ENCODE measurements at places on chromosomes 2 and 18.

DNA sequence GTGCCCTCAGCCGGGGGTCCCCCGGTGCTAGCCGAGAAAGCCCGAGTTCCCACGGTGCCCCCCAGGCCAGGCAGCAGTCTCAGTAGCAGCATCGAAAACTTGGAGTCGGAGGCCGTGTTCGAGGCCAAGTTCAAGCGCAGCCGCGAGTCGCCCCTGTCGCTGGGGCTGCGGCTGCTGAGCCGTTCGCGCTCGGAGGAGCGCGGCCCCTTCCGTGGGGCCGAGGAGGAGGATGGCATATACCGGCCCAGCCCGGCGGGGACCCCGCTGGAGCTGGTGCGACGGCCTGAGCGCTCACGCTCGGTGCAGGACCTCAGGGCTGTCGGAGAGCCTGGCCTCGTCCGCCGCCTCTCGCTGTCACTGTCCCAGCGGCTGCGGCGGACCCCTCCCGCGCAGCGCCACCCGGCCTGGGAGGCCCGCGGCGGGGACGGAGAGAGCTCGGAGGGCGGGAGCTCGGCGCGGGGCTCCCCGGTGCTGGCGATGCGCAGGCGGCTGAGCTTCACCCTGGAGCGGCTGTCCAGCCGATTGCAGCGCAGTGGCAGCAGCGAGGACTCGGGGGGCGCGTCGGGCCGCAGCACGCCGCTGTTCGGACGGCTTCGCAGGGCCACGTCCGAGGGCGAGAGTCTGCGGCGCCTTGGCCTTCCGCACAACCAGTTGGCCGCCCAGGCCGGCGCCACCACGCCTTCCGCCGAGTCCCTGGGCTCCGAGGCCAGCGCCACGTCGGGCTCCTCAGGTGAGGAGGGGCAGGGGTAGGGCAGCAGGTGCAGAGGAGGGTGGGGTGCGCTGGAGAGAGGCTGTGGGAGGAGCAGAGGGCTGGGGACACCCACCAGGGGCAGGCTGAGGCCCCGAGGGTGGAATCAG, 14.1 kb upstream of the GMPPA start:
- no peak for DNase-seq

DNA sequence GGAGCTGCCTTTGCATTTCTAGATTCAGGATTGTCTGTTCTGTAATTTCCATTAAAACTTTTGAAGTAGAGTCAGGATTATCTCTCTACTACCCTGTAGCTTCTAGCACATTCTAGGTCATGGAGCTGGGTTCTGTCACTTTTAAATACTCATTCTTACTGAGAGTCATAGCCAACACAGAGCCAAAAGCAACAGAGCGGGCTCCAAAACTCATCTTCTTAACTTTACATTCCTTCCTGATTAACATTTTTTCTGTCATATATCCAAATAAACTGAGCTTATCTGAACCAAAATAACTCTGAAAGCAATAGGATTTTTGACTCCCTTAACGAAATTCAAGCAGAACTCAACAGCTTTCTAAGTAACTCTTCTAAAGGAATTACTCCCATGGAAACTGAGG, 12.9 kb downstream of the PREPL start:
- DNase-seq = no peak

GRCh38 chr18:54020966-54021365, 203.5 kb downstream of the MBD2 start:
- no peak for DNase-seq

GRCh38 chr18:23972453-23972852, 42.1 kb upstream of the TTC39C start:
- no peak for DNase-seq

DNA sequence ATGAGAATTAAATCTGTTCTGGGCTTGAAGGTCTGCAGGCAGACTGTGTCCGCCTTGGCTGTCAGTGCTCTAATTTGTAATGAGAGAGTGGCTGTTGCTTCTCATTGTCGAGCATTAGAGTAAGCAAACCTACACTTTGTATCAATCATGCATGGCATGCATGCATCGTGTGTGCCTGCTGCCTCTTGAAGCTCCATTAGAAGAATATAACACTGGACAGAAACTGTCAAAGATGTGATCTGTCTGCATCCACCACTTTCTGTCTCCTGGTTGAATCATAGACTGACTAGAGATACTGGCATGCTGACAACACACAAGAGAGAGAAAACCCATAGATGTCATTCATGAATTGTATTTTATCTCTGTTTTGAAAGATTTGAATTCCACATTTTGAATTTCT, 275.0 kb upstream of the NXPH2 start:
- no peak for DNase-seq

DNA sequence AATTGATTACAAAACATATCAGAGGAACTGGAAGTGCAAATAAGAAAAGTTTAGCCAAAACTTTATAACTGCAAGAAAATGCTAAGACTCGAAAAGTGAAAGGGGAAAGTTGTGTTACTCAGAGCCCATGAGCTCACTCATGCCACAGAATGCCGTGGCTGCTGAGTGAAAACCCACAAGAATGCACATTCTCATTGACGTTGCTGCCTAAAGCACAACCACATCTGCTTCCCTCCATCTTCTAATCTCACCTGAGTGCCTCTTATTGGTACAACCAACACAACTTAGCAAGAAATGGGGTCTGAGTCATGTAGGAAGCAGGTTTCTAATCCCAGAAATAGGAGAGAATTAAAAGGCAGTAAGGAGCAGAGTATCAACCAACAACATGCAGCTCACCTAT, 259.7 kb downstream of the LNPK start:
- no peak for DNase-seq
